Frontal cortex (tissue), 4 donors: ENCODE measurements at places on chromosomes 12 and 14. TPM values are rescaled to one million over a fixed set of nuclear protein-coding genes. Genes with fewer than 3 reads are reported as not detected.
A peak's percentile ranks its signal among the peaks of the same experiment; 100 is the strongest.

GRCh38 chr14:90562652-90563051 is 165.8 kb downstream of the CALM1 start:
- no peak for DNase-seq

DNA sequence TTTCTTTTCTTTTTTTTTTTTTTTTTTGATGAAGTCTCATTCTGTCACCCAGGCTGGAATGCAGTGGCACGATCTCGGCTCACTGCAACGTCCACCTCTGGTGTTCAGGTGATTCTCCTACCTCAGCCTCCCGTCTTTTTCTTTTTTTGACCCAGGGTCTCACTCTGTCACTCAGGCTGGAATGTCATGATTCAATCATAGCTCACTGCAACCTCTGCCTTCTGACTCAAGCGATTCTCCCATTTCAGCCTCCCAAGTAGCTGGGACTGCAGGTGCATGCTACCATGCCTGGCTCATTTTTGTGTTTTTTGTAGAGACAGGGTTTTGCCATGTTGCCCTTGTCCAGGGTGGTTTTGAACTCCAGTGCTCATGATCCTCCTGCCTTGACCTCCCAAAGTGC is 12.0 kb downstream of the FUT8 start:
- no peak for DNase-seq

DNA sequence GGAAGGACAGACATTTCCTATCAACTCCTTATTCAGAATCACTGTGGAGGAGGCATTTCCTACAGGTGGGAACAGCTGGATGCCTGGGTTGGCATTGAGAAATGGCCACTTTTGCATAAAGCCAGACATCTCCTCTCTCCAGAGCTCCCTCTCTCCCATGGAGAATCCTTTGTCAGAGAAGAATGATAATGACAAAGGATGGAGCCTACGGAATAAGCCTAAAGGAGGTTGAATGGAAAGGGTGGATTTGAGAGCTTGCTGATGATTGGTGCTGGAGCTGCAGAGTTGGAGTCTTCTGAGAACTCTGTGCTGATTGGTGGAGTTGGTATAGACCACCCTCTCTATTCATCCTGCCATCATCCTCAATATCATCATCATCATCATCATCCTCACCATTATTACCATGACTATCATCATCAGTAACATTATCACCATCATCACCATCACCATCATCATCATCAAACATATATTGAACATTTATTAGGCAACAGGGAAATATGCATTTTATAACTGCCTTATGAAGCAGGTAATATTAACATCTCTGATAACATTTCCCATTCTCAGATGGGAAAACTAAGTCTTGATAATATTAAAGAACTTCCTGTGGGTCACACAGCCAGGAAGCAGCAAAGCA is 89.2 kb upstream of the HSPB8 start:
- no peak for DNase-seq

TAS2R8 gene
- under 0.01 TPM for total RNA-seq

- no peak for DNase-seq
Measured at GRCh38 chr12:89140141-89140540, 212.2 kb downstream of the DUSP6 start.

CLEC14A gene
- 4.5 TPM for total RNA-seq

FLRT2 gene
- 84.0 TPM for total RNA-seq

GRCh38 chr14:39175445-39176262 is 600 bp downstream of the PNN start:
- no peak for DNase-seq

DNA sequence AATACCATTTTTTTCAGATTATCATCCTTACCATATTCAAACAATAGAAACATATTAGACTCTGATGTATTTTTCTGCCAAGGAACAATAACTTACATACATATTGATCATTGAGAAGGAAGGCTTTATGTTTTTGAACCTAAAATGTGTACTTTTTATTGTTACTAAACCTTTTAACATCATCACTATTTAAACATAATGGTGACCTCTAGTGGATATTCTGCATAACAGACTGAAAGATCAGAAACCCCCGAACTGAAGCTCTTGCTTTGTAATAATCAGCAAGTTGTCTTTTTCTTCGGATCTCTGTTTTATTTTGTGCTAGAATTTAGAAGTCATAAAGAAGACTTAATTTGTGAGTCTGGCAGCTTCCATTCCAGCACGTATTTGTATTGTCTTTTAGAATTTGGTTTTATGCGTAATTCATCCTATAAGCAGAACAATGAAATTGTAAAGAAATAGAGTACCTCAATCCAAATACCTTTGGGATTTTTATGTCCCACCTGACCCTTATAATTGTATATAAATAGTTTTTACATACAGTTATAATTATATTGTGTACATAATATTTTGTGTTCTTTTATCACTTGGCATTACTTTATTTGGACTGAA is 125.9 kb upstream of the ATF1 start:
- no peak for DNase-seq

RERG gene
- total RNA-seq: 1.6 TPM

INSM2 gene
- total RNA-seq: not detected

DNA sequence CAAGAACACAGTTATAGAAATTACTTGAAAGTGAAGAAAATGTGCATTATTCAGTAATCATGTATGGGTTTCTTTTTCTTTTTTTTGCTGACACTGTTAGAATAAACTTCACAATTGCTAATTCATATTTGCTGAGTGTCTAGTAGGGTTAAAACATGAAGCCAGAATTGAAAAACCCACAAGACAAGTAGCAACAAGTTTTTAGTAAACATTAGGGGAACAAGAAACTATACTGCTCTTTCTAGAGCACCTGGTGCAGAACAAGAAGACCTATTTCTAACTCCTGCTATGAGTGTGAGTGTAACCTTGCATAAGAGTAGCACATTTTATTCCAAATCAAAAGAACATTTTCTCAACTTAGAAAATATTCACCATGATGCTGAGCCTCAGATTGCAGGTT is 83.2 kb downstream of the ITPR2 start:
- no peak for DNase-seq

DNA sequence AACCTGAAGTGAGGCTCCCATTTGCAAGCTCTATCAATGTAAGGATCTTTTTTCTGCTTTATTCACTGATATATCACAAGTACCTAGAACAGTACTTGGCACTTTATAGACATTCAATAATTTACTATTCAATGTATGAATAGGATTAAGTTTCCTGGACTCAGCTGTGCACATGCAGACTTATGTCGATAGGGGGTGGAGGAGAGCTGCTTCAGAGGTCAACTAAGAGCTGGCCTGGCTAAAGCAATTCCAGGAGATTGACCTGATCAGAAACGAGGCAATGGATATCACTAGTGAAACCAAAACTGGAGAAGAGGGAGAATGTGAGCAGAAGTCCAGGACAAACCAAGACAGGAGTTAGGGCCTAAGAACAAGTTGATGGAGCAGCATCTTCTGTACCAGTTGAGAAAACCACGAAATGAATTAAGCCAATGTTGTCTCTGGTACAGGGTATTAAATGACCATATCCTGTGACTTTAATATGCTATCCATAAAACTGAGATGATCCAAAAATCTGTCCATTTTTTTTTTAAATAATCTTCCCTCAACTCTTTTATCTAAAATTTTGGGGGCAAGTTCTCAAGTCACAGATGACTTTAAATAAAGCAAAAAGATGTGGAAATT is 169.2 kb downstream of the PIK3C2G start:
- DNase-seq: no peak

- no peak for DNase-seq
Measured at GRCh38 chr12:110431957-110432587, 18.1 kb downstream of the ARPC3 start.

SCN8A gene
- total RNA-seq: 46.1 TPM

DNA sequence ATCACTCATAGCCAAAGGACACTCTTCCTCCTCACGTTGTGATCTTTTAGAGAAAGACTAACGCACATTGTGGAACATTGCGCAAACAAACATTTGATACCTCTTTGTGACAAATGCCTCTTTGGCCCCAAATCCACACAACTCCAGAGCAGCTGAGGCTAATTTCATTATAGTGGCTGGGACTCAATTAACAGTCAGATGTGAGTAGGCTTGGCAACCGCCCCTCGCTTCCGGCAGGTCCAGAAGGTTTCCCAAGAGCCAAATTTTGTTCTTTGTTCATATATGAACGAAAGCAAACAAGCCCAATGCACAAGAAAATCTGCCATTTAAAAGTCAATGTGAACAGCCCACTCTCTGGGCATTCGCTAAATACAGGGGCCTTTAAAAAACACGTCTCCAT is 273.9 kb downstream of the GLT1D1 start:
- no peak for DNase-seq

OR4K1 gene
- total RNA-seq: not detected

GRCh38 chr12:67911275-67911600 is 78.0 kb upstream of the IFNG-AS1 start:
- DNase-seq: no peak

DNA sequence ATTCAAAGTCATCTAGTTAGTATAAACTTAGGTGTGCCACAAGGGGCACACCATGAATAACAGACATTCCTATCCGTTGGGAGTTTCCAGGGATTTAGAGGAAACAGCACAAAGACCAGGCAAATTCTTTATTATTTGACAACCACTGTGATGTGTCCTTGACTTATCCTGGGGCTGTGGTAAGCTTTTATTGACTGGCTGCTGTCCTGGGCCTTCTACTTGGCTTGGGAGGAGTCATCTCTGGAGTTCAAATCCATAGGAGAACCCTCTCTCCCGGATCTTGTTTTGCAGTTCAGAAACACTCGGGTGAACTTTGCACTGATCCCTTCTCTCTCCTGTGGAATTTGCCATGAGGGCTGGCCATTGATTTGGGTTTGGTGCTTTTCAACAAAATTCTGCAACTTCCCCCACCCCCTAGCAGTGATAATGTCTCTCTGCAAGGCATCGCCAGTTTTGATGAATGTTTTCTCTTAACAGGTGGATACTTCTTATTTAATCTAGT is 136.3 kb downstream of the ADCK1 start:
- no peak for DNase-seq

- DNase-seq: no peak
Measured at GRCh38 chr12:242496-242895, 20.1 kb downstream of the SLC6A13 start.

GRCh38 chr14:31993521-31993951 is 83.6 kb upstream of the ARHGAP5 start:
- no peak for DNase-seq

DNA sequence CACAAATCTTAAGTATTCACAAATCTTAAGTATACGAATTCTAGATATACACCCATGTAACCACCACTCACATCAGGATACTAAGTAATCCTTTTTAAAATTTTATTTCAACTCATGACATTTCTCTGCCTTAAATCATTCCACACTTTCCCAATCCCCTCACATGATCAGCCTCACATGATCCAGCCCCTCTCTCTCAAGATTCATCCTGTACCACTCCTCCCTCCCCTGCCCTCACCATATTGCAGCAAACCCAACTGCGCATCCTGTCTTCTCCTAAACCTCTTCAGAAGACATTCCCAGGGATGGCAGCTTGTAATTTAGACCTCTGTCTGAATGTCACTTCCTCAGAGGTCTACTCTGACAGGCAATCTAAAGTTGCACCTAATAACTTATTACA is 1.7 kb upstream of the EIF4B start:
- no peak for DNase-seq

DNA sequence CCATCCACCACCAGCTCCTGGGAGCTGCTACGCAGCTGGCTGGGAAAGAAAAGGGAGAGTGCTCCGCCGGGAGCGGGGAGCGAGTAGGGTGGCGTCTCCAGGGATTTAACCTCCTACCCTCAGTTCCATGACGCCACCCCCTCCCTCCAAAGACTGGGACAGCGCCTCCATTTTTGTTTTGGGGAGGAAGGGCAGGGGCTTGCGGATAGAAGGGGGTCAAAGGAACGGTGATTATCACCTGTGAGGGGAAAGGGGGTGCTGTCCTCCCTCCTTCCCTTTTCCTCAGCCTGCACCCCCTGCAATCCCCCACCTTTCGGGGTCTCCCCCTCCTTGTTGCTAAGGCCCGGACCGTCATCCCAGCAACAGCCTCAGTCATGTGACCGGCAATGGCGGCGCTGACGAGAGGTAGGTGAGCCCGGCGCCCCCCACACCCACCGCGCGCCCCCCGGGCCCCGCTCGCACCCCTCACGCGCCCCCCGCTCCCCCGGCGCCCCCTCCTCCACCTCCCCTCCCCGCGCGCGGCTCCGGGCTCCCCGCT is at the start of gene DTX3:
Gene DTX3 (plus strand): TSS at position 371 of the 538 bp plus-strand sequence. CDS start 1,694 bp downstream, outside the sequence.
- peak; percentile 72 for DNase-seq

HOXC5 gene
- total RNA-seq: not detected

GRCh38 chr12:82415402-82415801 is 57.1 kb downstream of the METTL25 start:
- no peak for DNase-seq

- DNase-seq: no peak
Measured at GRCh38 chr12:88951177-88951576, 370.9 kb upstream of the KITLG start.

DNA sequence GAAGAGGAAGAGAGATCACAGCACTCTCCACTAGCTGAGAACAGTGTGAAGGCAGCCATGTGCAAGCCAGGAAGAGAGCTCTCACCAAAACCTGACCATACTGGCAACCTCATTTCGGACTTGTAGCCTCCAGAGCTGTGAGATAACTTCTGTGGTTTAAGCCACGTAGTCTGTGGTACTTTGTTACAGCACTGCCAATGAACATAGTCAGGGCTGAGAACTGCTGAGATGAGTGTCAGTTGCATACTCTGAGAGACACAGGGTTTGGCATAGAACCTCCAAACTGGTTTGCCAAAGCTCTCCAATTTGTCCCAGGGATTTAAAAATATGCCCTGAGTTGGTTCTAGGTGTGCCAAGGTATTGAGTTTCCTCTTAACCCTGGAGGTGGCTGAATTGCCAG is 218.6 kb downstream of the ATP23 start:
- DNase-seq: no peak

DNA sequence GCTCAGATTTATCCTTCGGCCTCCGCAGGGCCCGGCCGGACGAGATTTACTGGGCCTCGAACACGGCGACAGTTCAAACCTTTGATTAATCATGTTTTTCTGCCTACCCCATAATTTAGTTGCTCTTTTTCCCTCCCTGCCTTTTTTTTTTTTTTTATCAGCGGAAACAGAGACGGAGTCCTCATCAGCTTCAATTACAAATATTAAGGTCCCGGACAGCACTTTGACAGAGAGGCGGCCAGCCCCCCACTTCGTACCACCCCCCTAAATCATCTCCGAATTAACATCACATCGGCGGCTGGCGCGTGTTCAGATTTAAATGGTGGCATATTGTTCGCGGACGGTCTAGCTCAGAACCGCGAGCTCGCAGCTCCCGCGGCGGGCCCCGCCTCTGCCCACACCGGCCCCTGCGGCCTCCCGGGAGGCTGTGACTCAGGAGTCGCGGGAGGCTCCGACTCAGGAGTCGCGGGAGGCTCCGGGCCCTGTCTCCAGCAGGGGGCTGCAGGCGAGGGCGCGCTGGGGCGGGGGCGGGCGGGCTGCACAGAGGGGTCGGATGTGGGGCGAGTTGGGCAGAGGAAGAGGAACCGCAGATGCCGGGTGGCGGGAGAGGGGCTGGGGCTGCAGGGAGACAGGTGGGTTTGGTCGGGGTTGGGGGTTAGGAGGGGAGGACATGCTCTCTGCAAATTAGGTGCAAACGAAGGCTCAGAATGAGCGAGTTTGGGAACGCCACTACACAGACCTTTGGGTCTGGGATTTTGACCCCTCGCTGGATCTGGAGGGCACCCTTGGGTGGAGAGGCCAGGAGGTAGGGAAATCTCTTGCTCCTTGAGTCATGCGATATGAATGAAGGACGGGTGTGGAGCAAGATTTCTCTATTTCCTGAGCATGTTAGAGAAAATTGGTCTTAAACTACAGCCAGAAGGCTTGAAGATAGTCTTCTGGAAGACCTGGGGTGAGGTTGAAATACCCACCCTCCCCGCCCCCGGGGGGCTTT is 19.6 kb upstream of the ATP5MC2 start:
- DNase-seq: no peak

NRDE2 gene
- total RNA-seq: 13.9 TPM
